ENCODE measurements at places on chromosomes 13 and 19. TPM values are rescaled to one million over a fixed set of nuclear protein-coding genes. Genes with fewer than 3 reads are reported as not detected.

The KLHL1 gene
- total RNA-seq = not detected

The IGFL2 gene
- total RNA-seq = not detected

The ITGBL1 gene
- total RNA-seq = not detected

The PABPC3 gene
- 0.52 TPM for total RNA-seq

The DIAPH3 gene
- 34.7 TPM for total RNA-seq

The JAK3 gene
- total RNA-seq = 137 TPM

The POU2F2 gene
- total RNA-seq = 40.4 TPM

The CLEC4G gene
- not detected for total RNA-seq

The CFAP97D2 gene
- total RNA-seq = not detected

The CTXN1 gene
- 0.23 TPM for total RNA-seq

The ZNF225 gene
- 6.2 TPM for total RNA-seq

The ZNF419 gene
- 10.1 TPM for total RNA-seq

The BCAM gene
- not detected for total RNA-seq

The SPINT2 gene
- total RNA-seq = 9.3 TPM

The SULT2A1 gene
- total RNA-seq = not detected

The FUT3 gene
- total RNA-seq = not detected

The PROZ gene
- total RNA-seq = not detected

The CD22 gene
- total RNA-seq = not detected

The PSG6 gene
- not detected for total RNA-seq

The RDH8 gene
- total RNA-seq = not detected

The ZNF90 gene
- 22.0 TPM for total RNA-seq

The IGSF23 gene
- total RNA-seq = not detected

The ANKRD24 gene
- 0.82 TPM for total RNA-seq

The FARSA gene
- 131 TPM for total RNA-seq

The ZFP28 gene
- total RNA-seq = 4.2 TPM

The LRRC25 gene
- not detected for total RNA-seq

The KCNC3 gene
- total RNA-seq = 2.3 TPM

The C13orf42 gene
- total RNA-seq = not detected

The UPF3A gene
- 63.4 TPM for total RNA-seq

The VAV1 gene
- total RNA-seq = 114 TPM

The SIGLEC14 gene
- 0.91 TPM for total RNA-seq

The ETV2 gene
- total RNA-seq = 1.9 TPM

The HSD17B14 gene
- total RNA-seq = 0.59 TPM

The CD177 gene
- not detected for total RNA-seq

The ELOF1 gene
- 67.2 TPM for total RNA-seq

The UPF1 gene
- total RNA-seq = 98.7 TPM

The ZNF497 gene
- total RNA-seq = 0.87 TPM

The CRB3 gene
- total RNA-seq = 0.45 TPM

The RASGRP4 gene
- 1.6 TPM for total RNA-seq

The ADAMTSL5 gene
- total RNA-seq = 1.2 TPM

The PLPP2 gene
- total RNA-seq = not detected

The POLR1D gene
- 99.7 TPM for total RNA-seq

The CD37 gene
- 177 TPM for total RNA-seq
